Activated CD4-positive, alpha-beta T cell treated with anti-CD3 and anti-CD28 coated beads, Interleukin-2, amount 50 U/mL, for 4 hours (primary cell): ENCODE measurements at places on chromosomes 5 and 9.

- DNase-seq, result no peak
These were observed 21.1 kb downstream of the SAR1B start for GRCh38 chr5:134611515-134611914.

GRCh38 chr9:3497401-3497800 is 28.4 kb downstream of the RFX3 start:
- no peak for DNase-seq

- no peak for DNase-seq
These were observed 47.8 kb upstream of the TMED7 start for GRCh38 chr5:115673596-115673995.

DNA sequence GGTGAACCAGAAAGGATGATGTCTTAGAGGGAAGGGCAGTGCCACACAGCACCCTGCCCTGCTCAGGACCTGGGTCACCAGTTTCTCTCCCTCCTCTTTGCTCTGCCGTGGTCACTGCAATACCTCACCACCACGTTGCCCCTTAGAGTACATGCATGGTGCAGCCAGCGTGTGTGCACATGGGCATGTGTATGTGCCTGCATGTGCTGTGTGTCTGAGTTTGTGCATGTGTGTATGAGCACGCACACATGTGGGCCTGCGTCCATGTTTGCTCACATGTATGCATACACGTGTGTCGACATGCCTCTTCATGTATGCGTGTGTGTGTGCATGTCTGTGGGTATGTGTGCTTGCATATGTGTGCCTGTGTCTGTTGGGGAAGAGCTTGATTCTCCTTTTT is 41.5 kb upstream of the SEMA4D start:
- no peak for DNase-seq

- DNase-seq, result no peak
These were observed 26.7 kb downstream of the FOXI1 start for GRCh38 chr5:170132269-170132975.

DNA sequence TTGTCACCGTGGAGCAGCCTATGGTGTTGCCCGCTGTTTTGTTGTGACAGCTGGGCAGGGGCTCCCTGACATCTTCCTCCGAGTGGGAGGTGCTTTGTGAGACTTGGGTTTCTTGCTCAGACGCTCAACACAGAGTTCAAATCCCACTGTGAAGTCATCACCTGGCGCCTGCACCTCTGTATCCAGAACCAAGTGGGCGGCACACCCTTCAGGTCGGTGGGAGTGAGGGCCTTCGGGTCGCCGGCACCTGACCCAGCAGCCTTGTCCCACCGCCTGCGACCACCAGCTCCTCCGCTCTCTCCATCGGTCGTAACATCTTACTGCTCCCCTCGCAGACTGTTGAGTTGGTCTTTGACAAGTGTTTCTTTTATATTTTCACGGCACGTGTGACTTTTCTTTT is 37.6 kb upstream of the EXOC3 start:
- no peak for DNase-seq
